HCT116 (cell line): ENCODE measurements at places on chromosomes 5 and 9. TPM values are rescaled to one million over a fixed set of nuclear protein-coding genes. Genes with fewer than 3 reads are reported as not detected.

The SCGB3A2 gene
- not detected for total RNA-seq

- no peaks in the 10 kb centered on the region for H3K27me3 ChIP-seq
- H3K36me3 ChIP-seq = no peaks in the 10 kb centered on the region
- DNase-seq = no peak
- H3K27ac ChIP-seq = no peak overlapping the region
Measured at GRCh38 chr5:32538031-32538547, 47.3 kb upstream of the SUB1 start.

- H3K4me3 ChIP-seq = peak overlapping the region; percentile 97
- DNase-seq = no peak
- peaks cover 31% of the 10 kb centered on the region for H3K4me1 ChIP-seq
- no peaks in the 10 kb centered on the region for H3K27me3 ChIP-seq
- no peaks in the 10 kb centered on the region for H3K36me3 ChIP-seq
- H3K27ac ChIP-seq = no peak overlapping the region
Measured at GRCh38 chr9:110047955-110048402, 160.0 kb downstream of the C9orf152 start.

The HMHB1 gene
- not detected for total RNA-seq

The DDX4 gene
- total RNA-seq = not detected

The DIAPH1 gene
- total RNA-seq = 142 TPM

- no peak overlapping the region for H3K4me3 ChIP-seq
- no peak overlapping the region for H3K27ac ChIP-seq
- DNase-seq = no peak
- H3K4me1 ChIP-seq = no peaks in the 10 kb centered on the region
- no peaks in the 10 kb centered on the region for H3K27me3 ChIP-seq
Measured at GRCh38 chr5:142484821-142485387, 160.1 kb upstream of the SPRY4 start.

DNA sequence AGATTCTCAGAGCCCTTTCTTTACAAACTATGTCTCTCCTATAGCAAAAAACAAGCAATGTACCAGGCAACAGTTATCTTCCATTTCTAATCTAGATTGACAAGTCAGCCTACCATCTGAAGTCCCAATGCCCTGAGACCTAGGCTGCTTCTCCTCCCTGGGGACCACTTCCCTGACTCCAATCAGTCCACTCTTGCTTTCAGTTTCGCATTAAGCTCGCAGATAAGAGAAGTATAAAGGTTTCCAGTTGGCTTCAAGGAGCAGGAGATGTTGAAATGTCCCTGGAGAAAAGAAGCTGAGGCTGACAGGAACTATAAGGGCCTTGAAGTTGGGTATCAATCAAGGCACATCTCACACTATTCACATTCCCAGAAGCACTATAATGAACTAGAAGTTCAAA is 32.3 kb downstream of the ERP44 start:
- no peaks in the 10 kb centered on the region for H3K4me1 ChIP-seq
- no peak overlapping the region for H3K27ac ChIP-seq
- no peak overlapping the region for H3K4me3 ChIP-seq
- H3K36me3 ChIP-seq = no peaks in the 10 kb centered on the region
- H3K27me3 ChIP-seq = no peaks in the 10 kb centered on the region

DNA sequence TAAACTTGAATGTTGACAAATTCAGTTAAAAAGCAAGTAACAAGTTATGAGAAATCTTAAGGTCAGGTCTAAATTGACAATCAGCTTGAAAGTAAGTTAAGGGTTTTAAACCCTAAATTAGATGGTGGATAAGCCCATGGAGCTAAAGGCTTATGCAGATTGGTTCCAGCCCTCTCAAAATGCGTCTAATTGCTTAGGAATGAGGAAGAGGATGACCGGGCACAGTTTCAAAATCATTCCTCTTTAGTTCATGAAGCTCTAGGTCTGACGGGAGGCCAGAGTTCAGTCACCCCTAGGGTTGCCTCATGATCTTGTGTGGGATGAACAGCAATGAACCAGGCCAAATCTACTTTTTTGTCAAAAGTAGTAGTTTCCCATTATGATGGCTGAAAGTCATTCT is 75.4 kb downstream of the SLC38A9 start:
- DNase-seq = no peak
- H3K4me1 ChIP-seq = no peaks in the 10 kb centered on the region
- no peak overlapping the region for H3K4me3 ChIP-seq
- no peak overlapping the region for H3K27ac ChIP-seq

DNA sequence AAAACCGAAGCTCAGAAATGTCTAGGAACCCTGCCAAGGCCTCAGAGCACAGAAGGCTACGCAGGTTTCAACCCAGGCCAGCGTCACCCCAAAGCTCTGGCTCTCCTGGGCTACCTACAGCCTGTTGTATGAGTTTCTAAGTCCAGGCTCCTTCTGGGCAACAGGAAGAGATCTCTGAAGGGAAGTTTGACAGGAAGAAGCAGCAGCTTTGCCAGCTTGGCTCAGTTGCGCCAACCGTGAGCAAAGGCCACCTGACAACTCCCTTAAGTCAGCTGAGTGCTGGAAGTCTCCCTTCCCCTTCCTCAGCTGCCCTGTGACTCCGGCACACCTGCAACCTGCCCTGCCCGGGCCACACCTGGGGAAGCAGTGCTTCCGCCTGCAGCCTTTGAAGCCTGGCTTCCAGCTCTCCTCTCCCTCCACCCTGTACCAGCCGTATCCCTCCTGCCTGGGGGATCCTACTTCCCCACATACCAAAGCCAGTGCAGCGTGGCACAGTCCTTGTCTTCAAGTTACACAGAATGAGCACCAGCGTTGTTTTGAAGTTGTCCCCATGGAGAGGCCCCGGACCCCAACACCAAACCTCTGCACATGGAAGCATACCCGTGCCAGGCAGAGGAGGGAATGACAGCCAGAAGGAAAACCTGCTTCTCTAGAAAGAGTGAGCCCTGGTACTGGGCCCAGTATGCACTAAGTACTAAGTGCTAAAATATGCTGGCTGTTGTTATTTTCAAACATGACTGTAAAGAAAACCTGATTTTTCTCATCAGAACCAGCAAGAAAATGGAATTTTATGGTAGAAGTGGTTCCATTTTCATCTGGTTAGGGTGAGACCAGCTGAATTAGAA is 36.5 kb downstream of the SHB start:
- no peak overlapping the region for H3K27ac ChIP-seq
- peaks cover 82% of the 10 kb centered on the region for H3K4me1 ChIP-seq
- H3K36me3 ChIP-seq = no peaks in the 10 kb centered on the region

DNA sequence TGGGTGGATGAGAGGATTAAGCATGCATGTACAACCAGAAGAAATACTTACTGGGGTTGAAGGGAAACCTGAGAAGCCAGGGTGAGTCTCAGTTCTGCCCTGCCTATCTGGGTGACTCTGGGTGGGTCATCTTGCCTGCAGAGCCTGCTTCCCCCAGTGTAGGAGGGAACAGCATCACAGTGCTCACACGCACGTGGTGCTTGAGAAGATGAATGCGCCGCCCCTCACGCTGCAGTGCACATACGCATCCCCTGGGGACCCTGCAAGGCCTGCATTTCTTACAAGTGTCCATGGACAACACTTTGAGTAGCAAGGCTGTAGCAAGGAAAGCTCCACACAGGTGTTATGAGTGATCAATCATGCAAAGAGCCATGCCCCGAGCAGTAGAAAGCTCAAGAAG is 18.7 kb upstream of the GABBR2 start:
- no peaks in the 10 kb centered on the region for H3K4me1 ChIP-seq
- H3K36me3 ChIP-seq = no peaks in the 10 kb centered on the region
- DNase-seq = no peak
- no peak overlapping the region for H3K27ac ChIP-seq
- H3K4me3 ChIP-seq = no peak overlapping the region

GRCh38 chr5:76782444-76782843 is 36.4 kb upstream of the F2RL1 start:
- peaks cover 47% of the 10 kb centered on the region for H3K4me1 ChIP-seq
- no peak overlapping the region for H3K4me3 ChIP-seq
- H3K27ac ChIP-seq = no peak overlapping the region
- H3K36me3 ChIP-seq = no peaks in the 10 kb centered on the region
- no peak for DNase-seq

The CCIN gene
- total RNA-seq = 0.20 TPM

GRCh38 chr5:94192658-94193391 is 425.6 kb downstream of the KIAA0825 start:
- DNase-seq = no peak
- H3K27me3 ChIP-seq = no peaks in the 10 kb centered on the region
- no peaks in the 10 kb centered on the region for H3K36me3 ChIP-seq
- H3K27ac ChIP-seq = no peak overlapping the region
- no peak overlapping the region for H3K4me3 ChIP-seq

DNA sequence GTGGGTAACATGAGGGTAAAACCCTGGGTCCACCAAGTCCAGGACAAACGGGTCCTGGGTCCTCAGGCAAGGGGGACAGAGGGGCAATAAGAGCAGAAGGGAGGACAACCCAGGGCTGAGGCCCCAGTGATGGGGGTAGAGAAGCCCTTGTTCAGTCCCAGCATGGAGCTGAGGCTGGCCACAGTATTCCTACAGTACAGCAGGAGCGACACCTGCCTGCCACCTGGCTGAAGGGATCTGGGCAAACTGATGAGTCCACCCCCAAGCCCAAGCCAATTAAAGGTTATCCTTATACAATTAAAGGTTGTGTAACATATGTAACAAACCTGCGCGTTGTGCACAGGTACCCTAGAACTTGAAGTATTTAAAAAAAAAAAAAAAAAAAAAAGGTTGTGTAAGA is 97.7 kb upstream of the LRRTM2 start:
- H3K36me3 ChIP-seq = no peaks in the 10 kb centered on the region
- peaks cover 22% of the 10 kb centered on the region for H3K4me1 ChIP-seq
- DNase-seq = no peak

The SPRY4 gene
- total RNA-seq = 112 TPM

DNA sequence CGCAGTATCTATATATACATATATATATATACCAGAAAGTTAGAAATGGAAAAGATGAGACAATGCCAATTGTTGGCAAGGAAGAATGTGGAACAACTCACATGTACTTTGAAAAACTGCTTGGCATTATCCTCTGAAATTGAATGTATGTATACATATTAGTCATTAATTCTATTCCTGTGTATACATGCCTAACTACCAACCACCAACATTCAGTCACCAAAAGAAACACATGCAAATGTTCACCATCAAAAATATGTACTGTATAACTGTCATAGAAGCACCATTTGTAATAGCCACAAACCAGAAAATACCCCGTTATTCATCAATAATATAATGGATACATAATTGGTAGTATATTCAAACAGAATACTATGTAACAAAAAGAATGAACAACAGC is 330.2 kb upstream of the GRAMD2B start:
- H3K27me3 ChIP-seq = no peaks in the 10 kb centered on the region
- no peaks in the 10 kb centered on the region for H3K4me1 ChIP-seq
- H3K4me3 ChIP-seq = no peak overlapping the region
- no peak overlapping the region for H3K27ac ChIP-seq

DNA sequence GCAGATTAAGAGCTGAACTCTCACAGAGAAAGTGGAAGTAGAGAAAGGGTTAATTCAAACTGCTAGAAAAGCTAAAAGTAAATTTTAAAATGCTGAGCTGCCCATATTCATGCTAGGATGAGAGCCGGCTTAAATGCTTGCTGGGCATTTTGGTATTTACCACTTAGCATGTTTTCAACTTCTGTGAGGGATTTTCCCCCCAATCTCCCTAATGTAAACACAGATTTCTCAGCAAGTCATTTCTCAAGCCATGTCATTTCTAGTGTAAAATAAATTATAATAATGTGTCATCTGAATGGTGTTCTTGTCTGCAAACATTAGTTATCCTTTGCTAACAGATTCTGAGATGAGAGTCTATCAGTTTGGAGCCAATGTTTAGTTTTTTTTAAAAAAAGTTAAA is 22.3 kb downstream of the RPS23 start:
- no peak overlapping the region for H3K4me3 ChIP-seq
- H3K27me3 ChIP-seq = no peaks in the 10 kb centered on the region
- no peak for DNase-seq
- H3K36me3 ChIP-seq = no peaks in the 10 kb centered on the region

DNA sequence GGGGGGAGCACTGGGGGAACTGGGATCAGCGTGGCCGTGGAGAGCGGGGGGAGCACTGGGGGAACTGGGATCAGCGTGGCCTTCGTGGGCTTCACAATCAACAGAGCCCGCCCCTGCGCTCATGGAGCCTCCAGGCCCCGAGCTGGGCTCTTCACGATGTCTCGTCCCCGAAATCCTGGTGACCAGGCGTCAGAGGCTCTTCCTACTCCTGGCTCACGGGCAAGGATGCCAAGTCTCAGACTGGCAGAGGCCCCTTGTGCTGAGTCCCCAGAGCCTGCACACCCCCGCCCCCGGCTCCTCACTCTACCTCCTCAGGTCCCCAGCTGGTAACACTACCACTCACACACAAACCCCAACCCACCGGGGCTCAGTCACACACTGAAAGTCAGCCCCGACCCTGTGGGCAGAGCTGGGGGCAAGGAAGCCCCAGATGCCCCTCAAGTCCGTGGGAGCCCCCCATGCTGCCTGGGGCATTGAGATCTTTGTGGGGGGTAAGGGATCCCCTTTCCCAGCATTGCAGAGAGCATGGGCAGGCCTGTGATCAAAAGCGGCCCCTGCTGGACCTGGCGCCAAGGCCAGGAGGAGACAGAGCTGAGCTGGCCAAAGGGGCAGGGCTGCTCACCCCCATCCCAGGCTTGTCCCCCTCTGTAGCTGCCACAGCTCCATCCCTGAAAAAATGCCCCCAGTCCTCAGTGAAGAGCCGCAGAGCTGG is 26.7 kb downstream of the LHX3 start:
- no peaks in the 10 kb centered on the region for H3K27me3 ChIP-seq
- no peak overlapping the region for H3K27ac ChIP-seq

The PLPP7 gene
- total RNA-seq = 0.37 TPM

GRCh38 chr5:154143211-154143641 is 47.3 kb upstream of the GALNT10 start:
- H3K27ac ChIP-seq = no peak overlapping the region
- H3K36me3 ChIP-seq = no peaks in the 10 kb centered on the region
- H3K4me3 ChIP-seq = no peak overlapping the region
- no peak for DNase-seq

The PPP3R2 gene
- total RNA-seq = not detected

DNA sequence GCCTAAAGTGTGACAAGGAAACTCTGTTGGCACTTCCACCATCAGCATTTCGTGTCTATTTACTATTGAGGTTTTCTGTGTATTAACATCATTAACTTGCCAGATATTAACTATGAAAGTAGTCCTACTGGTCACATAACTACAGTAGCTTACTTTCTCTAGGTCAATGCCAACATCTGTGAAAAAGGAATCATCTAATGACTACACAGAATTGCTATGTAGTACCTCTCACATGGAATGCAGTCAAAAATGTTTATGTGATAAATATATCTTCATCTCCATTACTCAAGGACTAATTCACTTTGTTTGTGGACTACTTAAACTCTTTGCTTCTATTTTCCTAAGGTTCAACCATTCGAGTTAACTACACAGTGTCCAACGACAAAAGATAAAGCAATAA is 2.1 kb downstream of the SCAI start:
- H3K4me1 ChIP-seq = peaks cover 12% of the 10 kb centered on the region
- H3K27ac ChIP-seq = no peak overlapping the region
- DNase-seq = no peak
- 0 out of 2 replicates have a peak, but pooled peaks cover 2% of the 10 kb centered on the region for H3K36me3 ChIP-seq

GRCh38 chr9:15961217-15961616 is 408.4 kb downstream of the CCDC171 start:
- no peaks in the 10 kb centered on the region for H3K4me1 ChIP-seq
- no peak overlapping the region for H3K4me3 ChIP-seq
- H3K36me3 ChIP-seq = no peaks in the 10 kb centered on the region
- no peaks in the 10 kb centered on the region for H3K27me3 ChIP-seq

The FCHO2 gene
- 18.7 TPM for total RNA-seq

- H3K27ac ChIP-seq = no peak overlapping the region
- H3K36me3 ChIP-seq = no peaks in the 10 kb centered on the region
- H3K27me3 ChIP-seq = no peaks in the 10 kb centered on the region
- no peak overlapping the region for H3K4me3 ChIP-seq
- DNase-seq = no peak
Measured at GRCh38 chr5:6019612-6020011, 358.7 kb downstream of the MED10 start.
